CD4-positive, alpha-beta T cell treated with Interleukin-21 for 1 hour (primary cell): ENCODE measurements at places on chromosomes 16 and 17.

GRCh38 chr16:4313563-4314531, 2.0 kb upstream of the GLIS2 start:
- DNase-seq = peak; percentile 19

- no peak for DNase-seq
Measured at GRCh38 chr17:77644181-77645071, 314.1 kb upstream of the TNRC6C start.

DNA sequence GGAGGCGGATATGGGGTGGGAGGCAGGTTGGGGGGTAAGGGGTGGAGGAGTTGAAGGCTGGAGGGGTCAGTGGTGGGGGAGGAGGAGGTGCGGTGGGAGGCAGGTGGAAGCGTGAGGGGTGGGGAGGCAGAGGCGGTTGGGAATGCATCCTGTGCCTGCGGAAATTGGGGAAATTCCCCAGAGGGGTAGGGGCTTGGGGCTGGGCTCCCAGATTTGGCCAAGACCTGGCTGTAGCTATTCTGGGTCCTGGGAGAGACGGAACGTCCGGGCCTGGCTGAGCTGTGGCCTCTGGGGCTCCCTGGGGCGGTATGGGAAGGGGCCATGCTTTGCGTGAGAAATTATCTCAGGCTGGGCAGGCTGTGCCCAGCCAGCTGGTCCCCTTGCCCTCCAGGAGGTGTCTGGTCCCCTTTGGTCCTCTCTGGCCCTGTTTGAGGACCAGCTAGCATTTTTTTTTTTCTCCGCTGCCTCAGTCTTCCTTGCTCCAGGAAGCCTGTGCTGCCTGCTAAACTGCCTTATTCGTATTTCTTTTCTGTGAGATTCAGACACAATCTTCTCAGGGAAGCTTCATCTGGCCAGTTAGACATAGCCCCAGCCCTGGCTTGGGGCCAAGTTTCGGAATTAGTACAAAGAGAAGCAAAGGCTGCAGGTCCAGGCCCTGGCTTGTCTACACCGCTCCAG, 7.3 kb upstream of the TRPV2 start:
- DNase-seq = no peak

- no peak for DNase-seq
Measured at GRCh38 chr16:8941718-8942344, 21.9 kb downstream of the USP7 start.

DNA sequence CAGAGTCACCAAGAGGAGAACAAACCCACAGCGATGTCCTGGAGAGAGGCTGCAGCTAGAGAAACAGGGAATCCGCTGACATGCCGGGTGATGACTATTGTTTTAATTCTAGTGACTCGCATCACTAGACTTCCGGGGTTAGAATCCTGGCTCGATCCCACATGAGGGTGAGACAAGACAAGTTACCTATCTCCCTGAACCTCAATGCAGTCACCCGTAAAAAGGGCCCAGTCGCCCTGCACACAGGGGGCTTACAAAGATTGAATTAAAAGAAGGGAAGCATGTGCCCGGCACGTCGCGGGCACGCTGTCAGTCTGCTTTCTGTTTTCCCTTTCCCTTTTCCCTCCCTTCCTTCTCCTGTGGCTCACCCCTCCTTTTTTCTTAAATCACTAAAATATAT, 212.9 kb upstream of the FOXF1 start:
- no peak for DNase-seq

- DNase-seq = no peak
Measured at GRCh38 chr16:72530434-72530833, 358.5 kb upstream of the PMFBP1 start.

GRCh38 chr17:82979718-82980117, 99.7 kb upstream of the METRNL start:
- DNase-seq = no peak

GRCh38 chr16:8958344-8959167, 5.2 kb downstream of the USP7 start:
- peak; percentile 34 for DNase-seq

DNA sequence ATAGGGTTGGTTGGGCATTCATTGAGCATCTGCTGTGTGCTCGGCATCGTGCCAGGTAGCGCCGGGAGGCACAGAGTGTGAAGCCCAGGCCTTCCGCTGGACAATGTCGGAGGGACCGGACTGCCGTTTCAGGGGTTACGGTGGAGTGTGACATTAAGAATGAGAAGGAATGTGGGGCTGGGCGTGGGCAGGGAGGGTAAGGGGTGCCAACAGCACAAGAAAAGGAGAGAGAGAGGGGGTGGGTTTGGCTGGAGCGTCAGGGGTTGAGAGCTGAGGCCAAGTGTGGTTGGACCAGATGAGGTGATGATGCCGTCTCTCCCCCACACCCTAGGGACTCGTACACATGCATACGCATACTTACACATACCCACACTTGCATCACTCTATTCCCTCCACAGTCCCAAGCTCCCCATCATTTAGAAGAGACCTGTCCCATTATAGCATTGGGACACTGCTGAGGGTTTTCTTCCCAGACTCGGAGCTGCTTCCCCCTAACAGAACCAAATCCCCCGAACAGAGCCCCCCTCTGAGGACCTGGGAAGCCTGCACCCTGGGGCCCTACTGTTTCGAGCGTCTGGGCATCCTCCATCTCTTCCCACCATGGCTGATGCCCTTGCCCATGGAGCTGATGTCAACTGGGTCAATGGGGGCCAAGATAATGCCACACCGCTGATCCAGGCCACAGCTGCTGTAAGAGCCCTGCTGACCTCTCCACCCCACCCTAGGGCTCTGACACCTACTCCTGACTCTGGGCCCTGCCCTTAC, 3.3 kb upstream of the KCTD11 start:
- no peak for DNase-seq

GRCh38 chr17:72795941-72796340, 296.5 kb downstream of the SLC39A11 start:
- DNase-seq = no peak

GRCh38 chr17:43366891-43367736, 31.7 kb upstream of the ARL4D start:
- DNase-seq = no peak

DNA sequence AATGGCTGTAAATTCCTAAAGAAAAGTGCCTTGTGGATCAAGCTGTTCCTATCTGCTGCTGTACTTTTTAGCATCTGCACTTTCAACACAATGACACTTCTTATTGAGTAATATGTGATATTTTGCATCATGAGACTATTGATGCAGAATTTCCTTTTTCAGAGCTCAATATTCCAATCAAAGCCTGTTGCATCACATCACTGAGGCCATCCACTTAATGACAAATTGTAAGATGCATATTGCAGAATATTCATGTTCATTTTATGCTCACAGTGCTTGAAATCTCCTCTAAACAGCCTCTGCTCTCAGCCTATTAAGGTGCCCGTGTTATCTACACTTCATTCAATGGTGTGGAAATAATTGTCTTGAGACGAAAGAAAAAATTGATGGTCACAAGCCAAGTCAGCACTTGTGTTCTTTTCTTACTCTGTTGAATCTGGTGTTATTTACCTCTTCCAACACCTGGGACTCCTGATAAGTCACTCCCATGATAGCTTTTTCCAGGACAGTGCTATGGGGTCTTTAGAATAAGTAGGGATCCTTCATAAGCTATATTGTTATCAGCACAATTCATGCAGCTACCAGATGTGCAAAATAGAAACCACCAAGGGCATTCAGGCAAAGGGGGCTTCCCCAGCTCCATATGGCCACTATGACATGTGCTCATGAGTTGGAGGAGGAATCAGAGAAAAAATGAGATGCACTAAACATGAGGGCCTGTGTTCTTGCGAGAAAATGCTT, 9.3 kb upstream of the SKAP1 start:
- DNase-seq = peak; percentile 52

DNA sequence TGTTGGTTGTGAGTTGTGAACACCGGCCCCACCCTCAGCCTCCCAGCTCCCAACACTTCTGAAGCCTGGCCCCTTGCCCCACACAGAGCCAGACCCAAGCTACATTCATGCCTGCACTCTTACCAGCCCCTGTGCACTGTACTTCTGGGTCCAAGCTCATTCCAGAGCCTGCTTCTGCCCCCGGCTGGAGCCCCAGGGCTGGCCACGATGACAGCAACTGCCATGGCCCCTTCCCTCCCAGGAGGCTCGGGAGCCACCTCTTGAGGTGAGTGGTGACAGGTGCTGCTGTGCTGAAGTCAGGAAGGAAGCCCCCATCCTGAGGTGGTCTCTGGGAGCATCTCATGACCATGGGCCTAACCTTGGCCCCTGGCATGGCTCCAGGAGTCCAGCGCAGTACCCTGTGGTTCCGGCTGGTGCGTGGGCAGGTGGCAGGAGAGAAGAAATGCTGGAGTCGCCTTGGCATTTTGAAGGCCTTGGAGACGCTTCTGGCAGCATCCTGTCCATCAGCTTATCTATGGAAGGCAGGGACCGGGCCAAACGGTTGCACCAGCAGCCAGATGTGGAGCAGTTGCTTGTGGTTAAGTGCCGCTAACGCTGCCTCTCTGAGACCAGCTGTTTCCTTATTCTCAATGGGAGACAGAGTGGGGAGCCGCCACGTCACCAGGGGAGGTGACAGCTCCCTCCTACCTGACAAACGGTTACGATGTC, 3.9 kb upstream of the CDT1 start:
- no peak for DNase-seq

DNA sequence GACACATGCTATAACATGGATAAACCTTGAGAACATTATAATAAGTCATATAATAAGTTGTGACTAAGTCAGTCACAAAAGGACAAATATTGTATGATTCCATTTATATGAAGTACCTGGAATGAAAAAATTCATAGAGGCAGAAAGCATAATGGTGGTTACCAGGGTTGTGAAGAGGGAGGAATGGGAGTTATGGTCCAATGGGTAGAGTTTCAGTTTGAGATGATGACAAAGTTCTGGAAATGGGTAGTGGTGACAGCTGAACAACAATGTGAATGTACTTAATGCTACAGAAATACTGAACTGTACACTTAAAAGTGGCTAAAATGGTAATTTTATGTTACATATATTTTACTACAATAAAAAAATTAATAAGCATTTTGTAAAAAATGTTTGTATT, 49.7 kb downstream of the MYO1D start:
- DNase-seq = no peak

GRCh38 chr17:82577300-82577699, 57.8 kb downstream of the FOXK2 start:
- DNase-seq = no peak

DNA sequence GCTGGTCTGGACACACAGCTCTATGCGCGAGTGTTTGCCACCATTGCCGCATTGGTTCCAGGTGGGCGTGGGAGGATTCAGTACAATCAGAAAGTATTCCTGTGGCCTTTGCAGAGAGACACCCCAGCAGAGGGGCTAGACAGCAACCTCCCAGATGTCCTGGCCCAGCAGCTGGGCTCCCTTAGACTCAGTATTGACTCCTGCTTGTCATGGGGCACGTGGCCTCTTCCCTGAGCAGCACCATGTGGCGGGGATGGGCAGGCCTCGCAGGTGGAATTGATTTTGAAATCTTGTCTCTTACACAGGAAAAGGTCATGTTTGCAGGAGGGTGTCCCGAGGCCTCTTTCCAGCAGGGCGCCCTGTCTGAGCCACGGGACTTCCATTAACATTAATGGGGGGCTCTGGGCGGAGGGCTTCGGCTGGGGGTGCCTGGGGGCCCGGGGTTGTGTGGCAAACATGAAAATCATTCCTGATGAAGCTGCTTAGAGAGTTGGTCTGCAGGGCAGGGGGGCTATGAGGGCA, 96.4 kb downstream of the C16orf78 start:
- DNase-seq = no peak

GRCh38 chr17:38587947-38588787, 17.6 kb downstream of the SRCIN1 start:
- DNase-seq = no peak

DNA sequence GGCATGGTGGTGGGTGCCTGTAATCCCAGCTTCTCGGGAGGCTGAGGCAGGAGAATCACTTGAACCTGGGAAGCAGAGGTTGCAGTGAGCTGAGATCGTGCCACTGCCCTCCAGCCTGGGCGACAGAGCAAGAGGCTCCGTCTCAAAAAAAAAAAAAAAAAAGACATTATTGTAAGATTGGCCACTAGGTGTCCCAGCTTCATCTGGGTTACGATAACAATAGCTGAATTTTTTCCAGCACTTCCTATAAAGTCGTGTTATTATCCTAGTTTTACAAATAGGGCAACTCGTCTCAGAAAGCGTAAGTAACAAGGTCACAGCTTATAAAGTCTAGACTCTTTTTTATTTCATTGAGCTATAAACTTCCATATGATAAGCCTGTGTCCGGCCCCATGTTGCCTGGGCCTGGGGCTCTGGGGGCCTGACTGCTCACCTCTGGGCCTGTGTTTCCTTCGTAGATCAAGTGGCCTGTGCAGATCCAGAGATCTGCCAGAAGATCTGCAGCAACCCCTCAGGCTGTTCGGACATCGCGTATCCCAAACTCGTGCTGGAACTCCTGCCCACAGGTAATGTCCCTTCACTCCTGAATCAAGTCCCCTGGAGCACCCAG, 60.5 kb downstream of the SLC5A11 start:
- DNase-seq = no peak

- DNase-seq = no peak
Measured at GRCh38 chr17:17466511-17466910, 10.3 kb upstream of the MED9 start.

DNA sequence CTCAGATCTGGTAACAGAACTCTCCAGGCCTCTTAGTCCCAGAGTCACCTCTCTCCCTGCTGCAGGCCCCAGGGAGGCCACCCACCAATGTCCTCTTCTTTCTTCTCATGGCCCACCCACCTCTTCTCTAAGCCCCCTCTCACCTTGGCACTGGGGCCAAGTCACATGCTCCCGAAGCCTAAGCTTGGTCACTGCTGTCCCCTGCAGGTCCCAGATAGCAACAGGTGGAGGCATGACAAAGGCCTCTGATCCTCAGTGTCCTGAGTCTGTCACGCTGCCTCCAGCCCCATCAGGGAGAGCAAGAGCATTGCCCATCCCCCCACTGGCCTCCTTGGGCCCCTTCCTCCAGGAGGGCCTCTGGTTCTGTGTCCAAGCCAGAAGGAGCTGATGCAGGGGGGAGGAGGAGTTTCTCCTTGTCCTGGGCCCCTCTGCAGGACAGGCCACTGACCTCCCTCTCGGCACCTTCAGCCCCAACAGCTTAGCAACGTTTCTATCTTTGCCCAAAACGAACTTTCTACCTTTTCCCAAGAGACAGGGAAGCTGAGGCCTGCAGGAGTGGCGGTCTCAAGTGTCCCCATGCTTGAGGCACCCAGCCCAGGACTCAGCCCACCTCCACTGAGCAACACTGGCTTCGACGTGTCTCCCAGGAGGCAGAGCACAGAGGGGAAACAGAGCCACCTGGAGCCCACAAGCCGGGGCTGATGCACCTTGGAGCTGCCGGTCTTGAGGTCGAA, 8.6 kb downstream of the P2RX1 start:
- DNase-seq = peak; percentile 23

GRCh38 chr17:56786989-56787482, 46.7 kb downstream of the C17orf67 start:
- peak; percentile 35 for DNase-seq
